CD4-positive, alpha-beta memory T cell (primary cell): ENCODE measurements at places on chromosomes 16 and 17.

- DNase-seq, result no peak
These were observed 853.9 kb upstream of the EEF2KMT start for GRCh38 chr16:5951486-5951885.

GRCh38 chr17:72351884-72352346, 231.1 kb downstream of the SOX9 start:
- no peak for DNase-seq

DNA sequence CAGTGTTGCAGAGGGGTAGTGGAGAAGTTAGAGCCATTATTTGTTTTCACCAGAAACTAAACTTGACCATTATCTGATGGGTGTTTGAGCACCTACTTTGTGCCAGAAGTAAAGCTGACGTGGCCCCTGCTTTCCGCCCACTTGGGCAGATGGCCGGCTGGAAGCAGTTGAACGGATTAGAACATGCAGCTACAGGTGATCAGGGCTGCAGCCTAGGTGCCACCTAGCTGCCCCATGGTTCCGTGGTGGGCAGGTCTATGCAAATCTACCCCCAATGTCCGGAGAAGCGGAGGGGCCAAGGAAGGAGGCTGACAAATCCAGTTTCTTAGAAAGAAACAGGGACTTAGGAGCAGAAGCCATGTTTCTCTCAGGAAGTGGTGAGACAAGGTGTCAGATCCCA, 62.7 kb downstream of the B9D1 start:
- DNase-seq, result no peak

GRCh38 chr17:39014044-39014794, 47.0 kb upstream of the FBXO47 start:
- no peak for DNase-seq

DNA sequence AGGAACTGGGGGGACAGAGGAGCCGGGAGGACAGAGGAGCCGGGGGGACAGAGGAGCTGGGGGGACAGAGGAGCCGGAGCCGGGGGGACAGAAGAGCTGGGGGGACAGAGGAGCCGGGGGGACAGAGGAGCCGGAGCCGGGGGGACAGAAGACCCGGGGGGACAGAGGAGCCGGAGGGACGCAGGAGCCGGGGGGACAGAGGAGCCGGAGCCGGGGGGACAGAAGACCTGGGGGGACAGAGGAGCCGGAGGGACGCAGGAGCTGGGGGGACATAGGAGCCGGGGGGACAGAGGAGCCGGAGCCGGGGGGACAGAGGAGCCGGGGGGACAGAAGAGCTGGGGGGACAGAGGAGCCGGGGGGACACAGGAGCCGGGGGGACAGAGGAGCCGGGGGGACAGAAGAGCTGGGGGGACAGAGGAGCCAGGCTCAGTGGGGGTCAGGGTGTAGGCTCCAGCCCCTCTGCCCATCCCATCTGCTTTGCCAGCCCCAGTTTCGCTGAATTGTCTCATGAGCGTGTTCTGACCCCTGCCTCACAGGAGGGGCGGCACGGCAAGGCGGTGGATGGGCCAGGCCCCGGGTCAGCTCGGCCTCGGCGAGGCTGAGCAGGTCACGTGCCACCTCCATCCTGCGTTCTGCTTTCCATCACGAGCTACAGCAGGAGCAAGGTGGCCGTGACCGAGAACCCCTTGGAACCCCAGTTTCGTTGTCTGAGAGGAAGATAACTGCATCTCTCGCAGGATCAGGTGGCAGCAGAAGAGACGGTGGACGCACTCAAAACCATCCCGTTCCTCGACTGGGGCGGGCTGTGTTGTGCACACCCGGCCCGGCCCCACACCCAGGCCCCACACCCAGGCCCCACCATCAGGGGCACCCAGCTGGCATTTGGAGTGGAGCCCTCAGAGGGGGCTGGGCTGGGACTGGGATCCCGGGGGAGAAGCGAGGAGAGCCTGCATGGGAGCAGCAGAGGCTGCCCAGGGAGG, 26.1 kb upstream of the CBFA2T3 start:
- DNase-seq, result no peak

DNA sequence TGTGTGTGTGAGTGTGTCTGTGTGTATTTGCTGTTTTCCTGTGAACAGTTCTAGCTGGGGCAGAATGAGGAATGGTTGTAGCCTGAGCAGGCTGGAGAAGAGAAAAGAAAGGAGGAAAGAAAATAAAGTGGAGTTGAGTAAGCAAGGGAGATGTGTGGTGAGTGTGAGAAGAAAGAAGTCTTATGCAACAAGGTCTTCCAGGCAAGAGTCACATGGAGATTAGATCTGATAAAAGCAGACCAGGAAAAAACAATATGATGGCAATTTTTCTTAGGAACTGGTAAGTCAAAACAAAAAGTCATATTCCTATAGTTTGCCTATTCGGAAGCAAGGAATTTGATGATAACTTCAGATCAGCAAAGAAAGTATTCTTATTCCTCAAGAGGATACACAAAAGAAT, 125.0 kb downstream of the HS3ST3A1 start:
- no peak for DNase-seq

- DNase-seq, result no peak
These were observed 18.7 kb downstream of the CEP295NL start for GRCh38 chr17:78884148-78884825.

DNA sequence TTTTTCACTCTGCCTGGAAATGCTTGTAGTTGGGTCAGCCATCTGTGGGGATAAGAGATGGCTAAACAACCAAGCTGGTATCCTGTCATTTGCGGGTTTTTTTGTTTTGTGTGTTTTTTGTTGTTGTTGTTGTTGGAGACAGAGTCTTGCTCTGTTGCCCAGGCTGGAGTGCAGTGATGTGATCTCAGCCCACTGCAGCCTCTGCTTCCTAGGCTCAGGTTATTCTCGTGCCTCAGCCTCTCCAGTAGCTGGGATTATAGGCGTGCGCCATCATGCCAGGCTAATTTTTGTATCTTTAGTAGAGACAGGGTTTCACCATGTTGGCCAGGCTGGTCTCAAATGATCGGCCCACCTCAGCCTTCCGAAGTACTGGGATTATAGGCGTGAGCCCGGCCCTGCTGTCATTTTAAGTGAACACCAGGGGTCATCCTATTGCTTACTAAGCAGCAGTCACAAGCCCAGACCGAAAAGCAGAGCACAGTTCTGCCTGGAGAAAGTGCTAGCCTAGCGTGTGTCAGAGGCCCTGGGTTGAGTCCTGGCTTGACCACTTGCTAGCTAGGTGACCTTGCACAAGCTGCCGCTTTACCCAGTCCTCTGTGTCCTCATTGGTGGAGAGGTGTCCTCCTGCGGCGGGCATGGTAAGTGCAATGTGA, 4.6 kb downstream of the SMCR8 start:
- no peak for DNase-seq

DNA sequence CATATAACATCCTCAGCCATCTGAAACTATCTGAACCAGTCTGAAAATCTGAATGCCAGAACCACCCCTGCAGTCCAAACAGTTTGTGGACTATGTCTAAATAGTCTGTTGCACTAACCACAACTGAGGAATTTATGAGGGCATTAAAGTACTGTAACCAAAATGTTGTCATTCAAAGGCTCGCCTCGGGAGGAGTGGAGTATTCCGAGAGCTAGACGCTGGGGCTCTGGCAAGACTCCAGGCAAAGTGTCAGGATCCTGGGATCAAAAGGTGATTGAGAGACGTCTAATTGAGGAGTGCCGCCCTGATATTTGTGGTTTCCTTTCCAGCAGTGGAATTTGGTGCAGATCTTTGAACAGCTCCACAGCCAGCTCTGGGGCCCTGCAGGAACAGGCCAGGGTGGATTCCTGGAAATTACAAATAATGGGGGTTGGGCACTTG, 142.9 kb upstream of the MYOCD start:
- no peak for DNase-seq

GRCh38 chr16:89200124-89200849, at the start of gene SLC22A31:
SLC22A31 (minus strand) TSS chr16:89200537; CDS start chr16:89200501, 36 bp downstream.
- DNase-seq, result no peak
